ENCODE measurements at places on chromosomes 4 and X.

DNA sequence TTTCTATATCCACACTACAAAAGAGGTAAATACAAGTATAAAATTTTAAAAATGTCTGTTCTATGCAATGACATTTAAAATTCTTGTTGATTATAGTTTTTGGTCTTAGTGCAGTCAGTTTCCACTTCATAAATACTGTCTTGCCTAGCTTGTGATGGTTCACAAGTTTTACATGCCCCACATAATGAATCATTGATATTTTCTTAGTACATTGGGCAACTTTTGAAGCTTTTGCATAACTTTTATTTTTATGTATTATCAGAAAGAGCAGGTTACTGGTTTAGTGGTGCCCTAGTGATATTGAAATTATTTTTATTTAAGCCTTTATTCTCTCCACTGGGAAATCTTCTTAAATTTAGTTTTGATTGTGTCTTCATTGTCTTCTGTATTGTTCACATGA is 388.0 kb downstream of the CCSER1 start:
- no peak for DNase-seq
- no peaks in the 10 kb centered on the region for H3K4me1 ChIP-seq
- no peak overlapping the region for H3K4me3 ChIP-seq
- no peak overlapping the region for H3K27ac ChIP-seq
- no peaks in the 10 kb centered on the region for H3K27me3 ChIP-seq

- no peak overlapping the region for H3K4me3 ChIP-seq
- H3K27me3 ChIP-seq: no peaks in the 10 kb centered on the region
- H3K4me1 ChIP-seq: no peaks in the 10 kb centered on the region
- H3K27ac ChIP-seq: no peak overlapping the region
Observed at GRCh38 chr4:174177536-174177935, 105.9 kb downstream of the FBXO8 start.

DNA sequence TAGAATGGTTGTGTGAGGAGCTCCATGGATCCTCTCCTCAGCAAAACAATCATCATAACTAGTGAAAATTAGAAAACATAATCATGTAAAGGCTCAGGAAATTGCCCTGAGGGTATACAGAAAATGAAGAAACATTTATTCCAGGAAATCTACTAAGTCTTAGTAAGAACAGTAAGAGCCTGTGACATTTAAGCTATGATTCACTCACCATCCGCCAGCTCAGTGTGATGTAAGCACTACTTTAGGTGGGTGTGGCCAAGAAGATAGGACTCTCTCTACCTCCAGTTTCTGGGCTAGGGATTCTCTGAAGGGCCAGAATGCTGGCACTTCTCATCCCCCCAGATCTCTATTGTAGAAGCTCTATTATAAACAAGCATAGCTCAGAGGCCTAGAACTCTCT is 147.5 kb downstream of the DLG3 start:
- H3K36me3 ChIP-seq: no peaks in the 10 kb centered on the region
- H3K4me3 ChIP-seq: no peak overlapping the region
- no peak for DNase-seq
- no peaks in the 10 kb centered on the region for H3K27me3 ChIP-seq
- no peak overlapping the region for H3K27ac ChIP-seq
- no peaks in the 10 kb centered on the region for H3K4me1 ChIP-seq

DNA sequence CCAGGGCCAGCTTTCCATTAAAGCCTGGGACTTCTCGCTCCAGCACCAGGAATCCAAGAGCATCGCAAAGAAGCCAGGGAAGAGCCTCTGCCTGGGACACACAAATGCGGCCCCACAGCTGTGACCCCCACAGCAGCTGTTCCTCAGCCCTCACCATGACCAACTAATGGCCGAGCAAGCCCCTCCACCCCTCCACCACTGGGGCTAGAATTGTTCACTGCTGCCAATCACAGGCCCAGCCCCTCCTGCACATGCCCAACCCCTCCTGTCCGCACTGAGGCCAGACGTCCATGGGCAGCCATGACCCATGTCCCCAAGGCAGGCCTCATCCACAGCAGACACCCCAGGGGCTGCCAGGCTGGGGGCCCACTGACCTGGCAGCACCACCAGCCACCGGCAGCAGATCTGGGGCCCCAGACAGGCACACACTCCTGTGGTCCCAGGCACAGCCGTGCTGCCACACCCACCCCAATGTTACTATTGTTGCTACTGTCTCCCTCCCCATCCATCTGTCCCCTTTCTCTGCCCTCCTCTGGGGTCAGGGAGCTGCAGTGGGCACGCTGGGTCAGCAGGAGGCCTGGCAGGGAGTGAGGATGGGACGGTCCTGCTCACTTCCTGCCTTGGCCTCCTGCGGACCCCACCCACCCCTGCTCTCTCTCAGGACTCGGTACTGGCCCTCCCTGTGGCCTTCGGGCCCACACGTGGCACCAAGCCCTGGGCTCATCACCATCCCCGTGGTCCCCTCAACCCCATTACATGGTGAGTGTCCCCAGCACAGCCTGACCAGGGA is 56.0 kb downstream of the ZFYVE28 start:
- H3K36me3 ChIP-seq: no peaks in the 10 kb centered on the region
- DNase-seq: no peak
- H3K27me3 ChIP-seq: no peaks in the 10 kb centered on the region
- H3K4me3 ChIP-seq: no peak overlapping the region
- no peak overlapping the region for H3K27ac ChIP-seq

DNA sequence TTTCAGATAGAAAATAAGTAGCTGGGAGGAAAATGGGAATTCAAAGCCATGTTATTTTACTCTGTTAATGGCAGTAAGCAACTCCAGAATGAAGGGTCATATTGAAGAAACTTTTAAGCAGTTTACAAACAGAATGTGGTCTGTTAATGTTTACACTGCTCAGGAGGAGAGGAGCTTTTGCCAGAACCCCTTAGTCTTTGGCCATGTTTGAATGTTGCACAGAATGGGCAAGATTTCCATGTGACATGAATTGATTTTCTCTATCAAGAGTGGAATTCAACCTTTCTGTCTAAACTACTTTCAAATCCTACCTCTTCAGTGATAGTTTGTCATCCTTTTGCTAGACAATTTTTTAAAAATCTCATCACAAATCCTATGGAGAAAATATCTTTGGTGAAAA is 115.8 kb upstream of the DGKK start:
- no peaks in the 10 kb centered on the region for H3K36me3 ChIP-seq
- no peak overlapping the region for H3K4me3 ChIP-seq
- no peak for DNase-seq
- no peaks in the 10 kb centered on the region for H3K27me3 ChIP-seq
- no peaks in the 10 kb centered on the region for H3K4me1 ChIP-seq

DNA sequence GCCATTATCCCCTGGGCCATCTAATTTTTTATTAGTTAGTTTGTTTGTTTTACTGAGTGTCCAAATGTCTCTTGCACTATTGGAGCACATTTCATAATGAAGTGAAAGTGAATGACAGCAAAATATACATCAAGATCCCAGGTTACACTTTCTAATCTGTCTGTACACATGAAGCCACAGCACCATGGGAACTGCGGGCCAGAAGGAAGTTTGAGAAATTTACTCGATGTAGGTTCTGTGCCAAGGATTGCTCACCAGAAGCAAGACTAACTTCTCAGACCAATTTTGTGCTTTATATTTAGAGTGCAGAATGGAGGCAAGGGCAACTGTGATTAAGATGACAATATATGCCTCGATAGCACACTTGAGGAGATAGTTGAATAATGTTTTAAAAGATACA is 258.0 kb downstream of the COL25A1 start:
- no peak overlapping the region for H3K4me3 ChIP-seq
- H3K27me3 ChIP-seq: no peaks in the 10 kb centered on the region
- no peaks in the 10 kb centered on the region for H3K4me1 ChIP-seq

DNA sequence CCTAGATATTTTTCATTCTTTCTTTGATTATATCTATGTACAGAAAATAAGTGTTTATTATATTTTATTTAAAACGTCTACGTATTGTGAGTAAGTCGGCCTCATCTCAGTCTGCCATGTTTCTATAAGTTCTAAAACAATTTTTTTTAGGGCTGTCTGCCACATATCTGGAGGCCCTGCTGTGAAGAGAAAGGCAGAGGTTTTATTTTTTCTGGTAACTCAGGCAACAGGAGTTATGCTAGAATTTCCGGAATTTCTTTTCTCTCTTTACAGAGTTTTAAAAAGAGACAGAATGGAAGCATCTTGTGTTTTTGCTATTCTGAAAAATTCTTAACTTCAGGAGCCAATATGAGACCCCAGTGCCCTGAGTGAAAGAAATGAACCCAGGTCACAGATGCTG is 1124.0 kb upstream of the TENM3 start:
- no peaks in the 10 kb centered on the region for H3K4me1 ChIP-seq
- H3K36me3 ChIP-seq: no peaks in the 10 kb centered on the region
- no peak for DNase-seq
- no peak overlapping the region for H3K27ac ChIP-seq

- H3K4me1 ChIP-seq: no peaks in the 10 kb centered on the region
- H3K4me3 ChIP-seq: no peak overlapping the region
- H3K27ac ChIP-seq: no peak overlapping the region
- DNase-seq: no peak
- no peaks in the 10 kb centered on the region for H3K27me3 ChIP-seq
- no peaks in the 10 kb centered on the region for H3K36me3 ChIP-seq
Observed at GRCh38 chr4:144699565-144699964, 53.6 kb downstream of the HHIP start.

- no peaks in the 10 kb centered on the region for H3K36me3 ChIP-seq
- H3K4me3 ChIP-seq: no peak overlapping the region
- H3K4me1 ChIP-seq: peaks cover 10% of the 10 kb centered on the region
- H3K27ac ChIP-seq: no peak overlapping the region
Observed at GRCh38 chr4:168841000-168841671, 168.9 kb downstream of the CBR4 start.

GRCh38 chr4:26029568-26030131 is 115.6 kb downstream of the SMIM20 start:
- DNase-seq: no peak
- H3K27ac ChIP-seq: peak overlapping the region; percentile 47
- no peaks in the 10 kb centered on the region for H3K27me3 ChIP-seq
- H3K4me1 ChIP-seq: peaks cover 10% of the 10 kb centered on the region
- no peaks in the 10 kb centered on the region for H3K36me3 ChIP-seq

- no peak overlapping the region for H3K4me3 ChIP-seq
- H3K36me3 ChIP-seq: no peaks in the 10 kb centered on the region
- H3K27me3 ChIP-seq: no peaks in the 10 kb centered on the region
- no peaks in the 10 kb centered on the region for H3K4me1 ChIP-seq
- no peak for DNase-seq
- H3K27ac ChIP-seq: no peak overlapping the region
Observed at GRCh38 chrX:11768039-11768438, 10.0 kb downstream of the MSL3 start.

DNA sequence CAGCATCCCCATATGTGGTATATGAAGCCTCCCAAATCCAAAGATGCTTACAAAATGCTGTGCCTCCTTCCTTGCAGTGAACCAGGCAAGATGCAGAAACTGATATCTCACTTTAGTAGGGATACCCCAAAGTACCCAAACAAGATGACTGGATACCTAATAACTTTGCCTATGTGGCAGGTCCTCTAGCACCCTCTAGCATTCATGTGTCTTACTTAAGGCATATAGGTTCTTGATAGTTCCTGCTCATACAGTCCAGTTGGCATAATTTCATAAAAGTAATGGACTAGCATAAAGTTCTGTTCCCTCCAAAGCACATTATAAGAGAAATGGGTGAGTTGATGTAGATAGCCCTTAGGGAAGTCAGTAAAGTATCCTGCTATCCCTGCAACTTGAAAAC is 36.8 kb upstream of the SPP1 start:
- DNase-seq: no peak
- peaks cover 4% of the 10 kb centered on the region for H3K4me1 ChIP-seq
- no peaks in the 10 kb centered on the region for H3K36me3 ChIP-seq
- H3K4me3 ChIP-seq: no peak overlapping the region

DNA sequence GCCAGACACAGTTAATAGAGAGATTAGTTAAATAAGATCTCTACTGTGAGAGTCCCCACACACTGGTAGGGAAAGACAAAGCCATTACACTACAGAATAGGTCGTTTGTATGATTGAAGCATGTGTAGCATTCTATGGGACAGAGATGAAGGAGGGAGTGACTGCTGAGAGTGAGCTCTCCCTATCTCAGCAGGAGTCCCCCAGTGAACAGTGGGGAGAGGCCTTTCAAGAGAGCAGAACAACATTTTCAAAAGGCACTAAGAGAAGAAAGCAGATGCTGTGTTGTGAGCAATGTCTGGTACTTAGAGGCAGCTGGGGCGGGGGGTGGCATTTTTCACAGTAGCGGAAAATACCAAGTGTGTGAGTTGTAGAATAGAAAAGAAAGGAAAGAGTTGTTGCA is 413.6 kb downstream of the AFF2 start:
- no peaks in the 10 kb centered on the region for H3K27me3 ChIP-seq
- no peak overlapping the region for H3K4me3 ChIP-seq
- no peak for DNase-seq
- no peaks in the 10 kb centered on the region for H3K36me3 ChIP-seq
- H3K4me1 ChIP-seq: no peaks in the 10 kb centered on the region
- no peak overlapping the region for H3K27ac ChIP-seq

- H3K4me1 ChIP-seq: peaks cover 2% of the 10 kb centered on the region
- no peak overlapping the region for H3K4me3 ChIP-seq
- H3K27me3 ChIP-seq: no peaks in the 10 kb centered on the region
- no peaks in the 10 kb centered on the region for H3K36me3 ChIP-seq
- H3K27ac ChIP-seq: no peak overlapping the region
Observed at GRCh38 chr4:8745826-8746225, 125.8 kb downstream of the HMX1 start.

GRCh38 chrX:21174439-21174838 is 199.8 kb upstream of the CNKSR2 start:
- no peaks in the 10 kb centered on the region for H3K36me3 ChIP-seq
- no peaks in the 10 kb centered on the region for H3K27me3 ChIP-seq
- H3K27ac ChIP-seq: no peak overlapping the region
- no peak overlapping the region for H3K4me3 ChIP-seq
- no peaks in the 10 kb centered on the region for H3K4me1 ChIP-seq
- no peak for DNase-seq

GRCh38 chr4:26434030-26434639 is 56.1 kb downstream of the CCKAR start:
- H3K36me3 ChIP-seq: peaks cover 14% of the 10 kb centered on the region
- H3K4me3 ChIP-seq: no peak overlapping the region

- H3K4me1 ChIP-seq: no peaks in the 10 kb centered on the region
- H3K27ac ChIP-seq: no peak overlapping the region
- DNase-seq: no peak
- H3K27me3 ChIP-seq: no peaks in the 10 kb centered on the region
- no peak overlapping the region for H3K4me3 ChIP-seq
- H3K36me3 ChIP-seq: no peaks in the 10 kb centered on the region
Observed at GRCh38 chrX:140292188-140292587, 212.7 kb downstream of the SOX3 start.

DNA sequence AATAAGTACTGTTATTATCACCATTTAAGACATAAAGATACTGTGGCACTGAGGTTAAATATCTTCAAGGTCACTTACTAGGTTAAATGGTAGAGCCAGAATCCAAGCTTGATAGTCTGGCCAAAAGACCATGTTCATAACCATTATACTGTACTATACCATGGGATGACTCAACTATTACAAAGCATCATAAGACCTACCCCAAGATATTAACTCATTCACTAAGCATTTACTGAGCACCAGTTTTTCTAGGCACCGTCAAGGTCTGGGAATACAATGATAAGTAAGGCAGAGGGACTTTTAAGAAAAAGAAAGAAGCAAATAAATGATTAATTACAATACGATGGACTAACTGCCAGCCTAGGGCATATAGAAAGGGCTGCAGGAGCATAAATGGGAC is 95.5 kb upstream of the KCTD8 start:
- no peak overlapping the region for H3K4me3 ChIP-seq
- no peaks in the 10 kb centered on the region for H3K4me1 ChIP-seq
- H3K27ac ChIP-seq: no peak overlapping the region
- H3K36me3 ChIP-seq: no peaks in the 10 kb centered on the region
- no peaks in the 10 kb centered on the region for H3K27me3 ChIP-seq

- DNase-seq: no peak
- no peaks in the 10 kb centered on the region for H3K36me3 ChIP-seq
- no peaks in the 10 kb centered on the region for H3K4me1 ChIP-seq
- no peaks in the 10 kb centered on the region for H3K27me3 ChIP-seq
- H3K27ac ChIP-seq: no peak overlapping the region
Observed at GRCh38 chr4:39433878-39434492, 24.7 kb downstream of the RPL9 start.
